GM12878 (cell line): ENCODE measurements at places on chromosomes 1 and 21. TPM values are rescaled to one million over a fixed set of nuclear protein-coding genes. Genes with fewer than 3 reads are reported as not detected.

The DIRAS3 gene
- not detected in 2 replicates for total RNA-seq

DNA sequence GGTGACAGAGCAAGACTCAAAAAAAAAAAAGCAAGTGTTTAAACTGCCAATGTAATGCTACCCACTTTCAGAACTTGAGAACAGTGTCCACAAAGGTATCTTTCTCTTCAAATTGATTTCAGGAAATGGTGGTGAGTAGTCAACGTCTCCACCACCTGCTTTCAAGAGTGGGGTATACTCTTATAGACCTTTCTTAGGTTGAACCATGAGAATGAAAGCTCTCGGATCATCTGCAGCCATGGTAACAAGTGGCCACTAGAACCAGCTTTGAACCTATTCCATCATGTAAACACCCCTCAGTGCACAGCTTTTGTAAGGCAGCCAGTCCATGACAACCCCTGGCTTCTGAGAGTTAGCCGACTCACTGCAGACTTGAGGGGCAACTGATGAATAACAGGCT is 107.4 kb downstream of the NTPCR start:
- H3K27ac ChIP-seq = no peak overlapping the region
- H3K4me3 ChIP-seq = no peak overlapping the region
- H3K4me1 ChIP-seq = no peaks in the 10 kb centered on the region
- no peaks in the 10 kb centered on the region for H3K27me3 ChIP-seq
- DNase-seq = no peak

DNA sequence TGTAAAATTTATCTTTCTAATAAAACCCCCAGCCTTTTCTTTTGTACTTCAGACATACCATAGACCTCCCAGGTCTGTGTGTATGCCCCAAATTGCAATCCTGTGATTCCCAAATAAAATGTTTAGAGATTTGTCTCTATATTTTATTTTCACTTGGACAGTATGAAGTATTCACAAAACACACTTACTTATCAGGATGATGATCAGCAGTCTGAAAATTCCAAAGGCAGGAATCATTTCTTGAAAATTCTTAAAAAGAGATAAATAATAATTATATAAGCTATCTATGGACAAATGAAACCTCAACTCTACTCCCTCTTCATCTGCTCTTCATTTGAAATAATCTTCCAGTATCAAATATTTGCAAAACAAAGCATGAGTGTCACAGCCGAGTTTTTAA is 11.6 kb upstream of the GJA9 start:
- no peak overlapping the region for H3K27ac ChIP-seq
- no peak overlapping the region for H3K4me3 ChIP-seq
- no peaks in the 10 kb centered on the region for H3K36me3 ChIP-seq
- no peaks in the 10 kb centered on the region for H3K4me1 ChIP-seq
- H3K27me3 ChIP-seq = no peaks in the 10 kb centered on the region

The OR2T29 gene
- total RNA-seq = 3.4 and 4.6 TPM in 2 replicates

- no peaks in the 10 kb centered on the region for H3K4me1 ChIP-seq
- no peaks in the 10 kb centered on the region for H3K36me3 ChIP-seq
- H3K4me3 ChIP-seq = no peak overlapping the region
- DNase-seq = no peak
- no peak overlapping the region for H3K27ac ChIP-seq
- no peaks in the 10 kb centered on the region for H3K27me3 ChIP-seq
Observed at GRCh38 chr1:15090373-15090772, 63.2 kb upstream of the TMEM51 start.

DNA sequence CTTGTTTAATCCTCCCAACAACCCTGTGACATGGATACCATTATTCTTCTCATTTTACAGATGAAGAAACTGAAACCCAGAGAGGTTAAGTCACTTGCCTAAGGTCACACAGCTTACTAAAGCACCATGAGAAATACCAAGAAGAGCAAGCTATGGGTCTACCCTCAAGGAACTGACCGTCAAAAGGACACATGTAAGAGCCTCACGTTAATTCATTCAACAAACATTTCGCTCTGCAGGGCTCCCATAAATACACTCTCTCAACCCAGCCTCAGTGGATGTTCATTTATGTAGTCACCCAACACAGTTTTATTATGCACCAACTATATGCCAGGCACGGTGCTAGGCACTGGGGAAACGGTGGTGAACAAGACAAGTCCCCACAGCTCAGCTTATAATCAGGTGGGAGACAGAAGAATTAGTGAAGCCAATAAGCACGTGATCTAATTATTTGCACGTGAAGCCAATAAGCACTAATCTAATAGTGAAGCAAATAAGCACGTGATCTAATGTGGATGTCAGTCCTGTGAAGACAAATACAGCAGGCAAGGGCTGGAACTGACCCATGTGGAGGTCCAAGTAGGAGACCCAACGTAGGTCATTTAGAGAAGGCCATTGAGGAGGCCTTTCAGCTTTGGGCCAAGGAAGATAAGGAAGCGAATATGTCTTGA is 52.1 kb upstream of the ZBTB40 start:
- H3K36me3 ChIP-seq = no peaks in the 10 kb centered on the region
- H3K27me3 ChIP-seq = no peaks in the 10 kb centered on the region; the same call in 1 of the 2 replicates
- H3K4me1 ChIP-seq = no peaks in the 10 kb centered on the region
- no peak overlapping the region for H3K4me3 ChIP-seq
- DNase-seq = no peak
- H3K27ac ChIP-seq = no peak overlapping the region

The TMEM81 gene
- 1.2 and 1.7 TPM in 2 replicates for total RNA-seq

DNA sequence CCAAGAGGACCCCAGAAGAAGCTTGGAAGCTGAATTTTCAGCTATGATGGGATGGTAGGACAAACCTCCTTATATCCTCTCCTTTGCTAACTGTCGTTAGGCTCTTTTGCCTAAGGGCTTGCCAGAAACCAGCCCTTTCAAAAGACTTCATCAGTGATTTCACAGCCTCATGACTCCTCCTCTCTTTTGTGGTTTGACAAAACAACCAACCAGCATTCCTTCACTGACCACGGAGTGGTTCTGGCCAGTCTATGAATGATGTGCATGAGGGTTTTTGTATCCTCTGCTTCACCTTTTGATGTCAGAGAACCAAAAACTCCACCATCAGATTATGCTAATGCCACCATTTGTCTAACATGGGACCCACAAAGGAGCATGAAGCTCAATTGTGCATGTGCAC is 116.9 kb upstream of the COA6 start:
- H3K27ac ChIP-seq = no peak overlapping the region
- H3K4me3 ChIP-seq = no peak overlapping the region
- H3K27me3 ChIP-seq = no peaks in the 10 kb centered on the region
- DNase-seq = no peak

The IFI44 gene
- total RNA-seq = 74.0 and 79.2 TPM in 2 replicates

GRCh38 chr1:29912425-29912824 is 676.1 kb downstream of the PTPRU start:
- H3K4me1 ChIP-seq = no peaks in the 10 kb centered on the region
- H3K27me3 ChIP-seq = peaks cover 1% of the 10 kb centered on the region
- no peak overlapping the region for H3K4me3 ChIP-seq
- no peak for DNase-seq

- no peak for DNase-seq
- no peaks in the 10 kb centered on the region for H3K4me1 ChIP-seq
- no peaks in the 10 kb centered on the region for H3K36me3 ChIP-seq
- no peak overlapping the region for H3K27ac ChIP-seq
- no peaks in the 10 kb centered on the region for H3K27me3 ChIP-seq
Observed at GRCh38 chr1:216071262-216071661, 352.0 kb downstream of the USH2A start.

DNA sequence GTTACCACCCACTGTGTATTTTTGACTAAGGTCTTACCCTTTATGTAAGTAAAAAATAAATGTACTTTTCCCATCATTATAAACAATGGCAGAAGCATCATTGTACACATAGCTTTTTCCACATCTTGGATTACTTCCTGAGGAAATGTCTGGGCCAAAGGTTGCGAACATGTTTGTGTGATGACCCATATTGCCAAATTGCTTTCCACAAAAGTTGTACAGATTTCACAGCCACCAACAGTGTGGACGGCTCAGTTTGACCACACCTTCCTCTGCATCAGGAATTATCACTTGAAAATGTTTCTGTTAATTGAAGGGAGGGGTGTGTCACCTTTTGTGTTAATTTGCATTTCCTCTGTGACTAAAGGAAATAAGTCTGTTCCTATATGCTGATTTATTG is 25.7 kb downstream of the AKNAD1 start:
- H3K4me3 ChIP-seq = no peak overlapping the region
- DNase-seq = no peak
- no peaks in the 10 kb centered on the region for H3K4me1 ChIP-seq
- no peak overlapping the region for H3K27ac ChIP-seq
- H3K36me3 ChIP-seq = no peaks in the 10 kb centered on the region
